ENCODE measurements at places on chromosomes 3 and 15.
A peak's percentile ranks its signal among the peaks of the same experiment; 100 is the strongest.

- no peak for DNase-seq
Measured at GRCh38 chr3:194937882-194938321, 252.2 kb downstream of the FAM43A start.

GRCh38 chr3:146781059-146781458, 175.9 kb upstream of the PLSCR5 start:
- DNase-seq: no peak

DNA sequence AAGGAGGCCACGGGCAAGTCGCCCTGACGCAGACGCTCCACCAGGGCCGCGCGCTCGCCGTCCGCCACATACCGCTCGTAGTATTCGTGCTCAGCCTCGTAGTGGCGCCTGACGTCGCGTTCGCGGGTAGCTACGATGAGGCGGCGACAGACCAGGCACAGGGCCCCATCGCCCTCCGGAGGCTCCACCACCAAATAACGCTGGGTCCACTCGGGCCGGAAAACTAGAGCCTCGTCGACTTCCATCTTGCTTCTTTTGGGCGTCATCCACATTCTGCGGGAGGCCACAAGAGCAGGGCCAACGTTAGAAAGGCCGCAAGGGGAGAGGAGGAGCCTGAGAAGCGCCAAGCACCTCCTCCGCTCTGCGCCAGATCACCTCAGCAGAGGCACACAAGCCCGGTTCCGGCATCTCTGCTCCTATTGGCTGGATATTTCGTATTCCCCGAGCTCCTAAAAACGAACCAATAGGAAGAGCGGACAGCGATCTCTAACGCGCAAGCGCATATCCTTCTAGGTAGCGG, at the start of gene EPM2AIP1:
Gene EPM2AIP1, minus strand, starts transcription at position 326 of the 520 bp plus-strand sequence. Its CDS starts 54 bp downstream, at position 272.
- DNase-seq: no peak

DNA sequence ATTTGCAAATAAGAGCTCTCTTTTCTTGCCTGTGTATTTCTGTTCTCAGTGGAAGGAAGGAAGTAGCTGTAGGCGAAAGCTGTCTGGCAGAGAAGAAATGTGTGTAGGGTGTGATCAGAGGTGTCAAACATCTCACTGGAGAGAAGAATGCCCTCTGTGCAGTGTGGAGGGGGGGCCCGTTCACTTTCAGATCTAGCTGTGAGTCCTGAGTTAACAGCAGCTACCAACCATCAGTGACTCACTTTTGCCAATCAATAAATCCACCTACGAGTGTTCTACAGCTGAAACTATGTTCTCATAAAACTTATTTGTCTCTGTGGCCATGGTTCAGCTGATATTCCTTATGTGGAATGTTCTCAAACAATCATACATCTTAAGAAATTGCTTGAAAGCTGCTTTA, 103.7 kb downstream of the FRMD4B start:
- no peak for DNase-seq

DNA sequence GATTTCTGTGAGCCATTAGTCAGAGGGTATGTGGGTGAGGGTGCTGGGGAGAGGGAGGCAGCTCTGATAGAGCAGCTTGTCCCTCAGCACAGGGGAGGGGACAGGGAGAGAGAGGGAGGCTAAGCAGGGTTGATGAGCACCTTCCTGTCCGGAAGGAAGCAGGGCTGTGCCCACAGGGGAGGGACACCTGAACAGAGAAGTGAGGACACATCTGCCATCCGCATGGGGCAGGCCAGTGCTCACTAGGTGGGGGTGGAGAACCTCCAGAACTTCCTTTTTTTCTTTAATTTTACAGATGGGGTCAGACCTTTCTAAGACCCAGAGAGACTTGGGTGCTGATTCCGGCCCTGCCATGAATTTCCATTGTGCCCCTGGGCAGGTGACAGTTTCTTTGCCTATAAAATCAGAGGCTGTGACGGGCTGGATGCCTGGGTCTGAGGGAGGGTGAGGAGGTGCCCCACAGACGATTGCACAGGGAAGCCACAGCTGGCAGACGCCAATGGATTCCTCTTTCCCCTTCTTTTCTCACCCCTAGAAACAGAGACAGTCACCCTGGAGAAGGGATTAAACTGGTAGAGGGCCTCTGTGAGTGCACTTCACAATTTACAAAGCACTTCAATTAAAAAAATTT, 4.1 kb upstream of the TGM5 start:
- DNase-seq: no peak

- DNase-seq: peak; percentile 52
Measured at GRCh38 chr3:62007036-62007435, 366.3 kb downstream of the FEZF2 start.

DNA sequence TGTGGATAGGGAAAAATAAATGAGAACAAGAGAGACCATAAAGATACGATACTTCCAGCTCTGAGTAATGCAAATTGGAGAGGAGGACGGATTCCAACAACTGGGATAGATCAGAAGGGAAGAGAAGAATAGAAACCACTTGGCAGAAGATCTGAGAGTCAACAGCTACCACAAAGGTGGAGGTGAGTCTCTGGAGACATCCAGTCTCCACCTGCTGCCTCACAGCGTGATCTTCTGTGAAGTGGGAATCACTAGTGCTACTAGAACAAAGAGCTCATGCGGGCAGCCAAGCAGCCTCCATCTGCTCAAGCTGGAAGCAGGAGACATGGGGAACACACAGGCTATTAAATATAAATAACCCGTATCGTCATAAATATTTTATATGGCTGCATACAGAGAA, 558.5 kb upstream of the CFAP20DC start:
- DNase-seq: no peak

DNA sequence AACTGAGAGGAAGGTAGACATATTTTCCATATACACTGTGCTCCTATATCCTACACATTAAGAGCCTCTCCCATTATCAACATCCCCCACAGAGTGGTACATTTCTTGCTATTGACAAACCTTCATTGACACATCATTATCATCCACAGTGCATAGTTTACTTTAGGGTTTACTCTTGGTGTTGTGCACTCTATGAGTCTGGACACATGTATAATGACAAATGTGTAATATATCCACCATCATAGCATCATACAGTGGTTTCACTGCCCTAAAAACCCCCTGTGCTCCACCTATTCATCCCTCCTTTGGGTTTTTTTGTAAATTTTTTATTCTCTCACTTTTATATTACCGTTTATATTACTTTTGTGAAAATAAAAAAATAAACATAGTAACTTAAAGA, 22.2 kb upstream of the CLDN18 start:
- no peak for DNase-seq

DNA sequence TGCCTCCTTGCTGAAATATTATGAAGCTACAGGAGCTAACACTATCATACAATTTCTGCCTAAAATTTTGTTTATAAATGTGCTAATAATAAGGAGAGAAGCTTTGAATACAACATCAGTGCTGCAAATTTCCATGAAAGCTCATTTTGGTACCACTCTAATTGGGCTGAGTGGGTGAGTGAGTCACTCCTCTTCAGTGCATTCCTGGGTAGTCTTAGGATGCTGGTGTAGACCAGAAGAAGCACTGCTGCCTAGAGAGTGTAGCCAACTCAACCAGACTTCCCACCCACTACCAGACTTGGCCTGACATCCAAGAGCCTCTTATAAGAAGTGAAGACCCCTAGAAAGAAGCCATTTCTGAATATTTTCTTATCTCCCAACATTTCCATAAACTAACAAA, 32.5 kb upstream of the CCDC54 start:
- DNase-seq: no peak

DNA sequence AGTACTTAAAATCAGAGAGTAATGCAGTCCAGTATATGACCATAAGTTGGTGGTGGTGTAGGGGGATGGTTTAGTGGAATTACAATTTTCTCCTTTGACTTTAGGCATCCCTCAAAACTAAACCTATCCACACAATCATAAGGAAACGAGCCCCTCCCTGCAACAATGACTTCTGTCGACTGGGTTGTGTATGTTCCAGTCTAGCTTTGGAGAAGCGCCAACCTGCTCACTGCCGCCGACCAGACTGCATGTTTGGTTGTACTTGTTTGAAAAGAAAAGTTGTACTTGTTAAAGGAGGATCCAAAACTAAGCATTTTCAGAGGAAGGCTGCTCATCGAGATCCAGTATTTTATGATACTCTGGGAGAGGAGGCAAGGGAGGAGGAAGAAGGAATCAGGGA, 52.8 kb downstream of the MGA start:
- DNase-seq: no peak

DNA sequence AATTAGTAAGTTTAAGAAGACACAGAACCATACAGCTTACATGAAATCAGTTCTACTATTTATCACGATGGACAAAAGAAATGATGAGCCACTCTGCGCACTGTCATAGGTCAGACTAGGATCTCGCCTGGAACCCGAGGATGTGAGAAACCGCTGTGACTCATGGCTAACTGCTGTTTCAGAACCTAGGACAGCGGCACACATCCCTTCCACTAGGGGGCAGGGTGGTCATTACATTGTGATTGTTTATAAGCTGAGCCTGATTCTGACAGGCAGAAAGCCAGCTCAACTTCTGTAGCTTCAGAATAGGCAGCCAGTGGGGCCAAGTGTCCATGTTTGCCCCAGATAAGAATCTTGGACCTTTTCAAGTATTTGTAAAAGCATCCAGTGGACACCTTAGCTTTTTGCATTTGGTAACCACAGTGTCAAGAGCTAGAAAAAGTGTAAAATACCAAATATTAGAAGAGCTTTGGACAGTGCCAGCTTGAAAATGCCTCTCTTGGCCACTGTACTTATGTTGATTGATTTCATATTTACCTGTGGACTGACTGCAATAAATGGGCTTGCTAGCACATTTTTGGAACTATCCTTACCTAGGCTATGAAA, 115.8 kb downstream of the KBTBD8 start:
- peak; percentile 65 for DNase-seq

GRCh38 chr3:23713641-23714040, 92.1 kb upstream of the UBE2E1 start:
- no peak for DNase-seq

DNA sequence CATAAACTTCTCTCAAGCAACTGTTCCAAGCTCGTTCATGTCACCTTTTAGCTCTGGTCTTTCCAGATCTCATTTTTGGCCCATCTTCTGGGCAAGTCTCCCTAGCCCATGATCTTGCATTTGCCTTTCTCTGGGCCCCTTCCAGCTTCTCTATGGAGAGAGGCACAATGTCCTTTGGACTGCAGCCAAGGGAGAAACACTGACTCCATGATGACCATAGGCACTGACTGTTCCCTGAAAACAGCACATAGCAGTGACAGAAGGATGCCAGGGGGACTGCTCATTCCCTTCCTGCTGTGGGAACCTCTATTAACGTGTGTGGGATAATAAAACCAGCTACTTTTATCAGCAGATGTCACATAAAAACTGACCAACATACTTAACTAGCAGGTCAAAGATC, 60.3 kb downstream of the STRIT1 start:
- DNase-seq: peak; percentile 90

GRCh38 chr3:7190095-7190494, 329.2 kb downstream of the GRM7 start:
- DNase-seq: no peak

- no peak for DNase-seq
Measured at GRCh38 chr3:19446687-19447086, 298.4 kb downstream of the KCNH8 start.

- DNase-seq: no peak
Measured at GRCh38 chr3:155007729-155008128, 72.4 kb upstream of the MME start.

- no peak for DNase-seq
Measured at GRCh38 chr15:77975332-77976094, 102.0 kb downstream of the TBC1D2B start.

GRCh38 chr3:117914540-117915100, 1120.0 kb downstream of the IGSF11 start:
- DNase-seq: no peak

DNA sequence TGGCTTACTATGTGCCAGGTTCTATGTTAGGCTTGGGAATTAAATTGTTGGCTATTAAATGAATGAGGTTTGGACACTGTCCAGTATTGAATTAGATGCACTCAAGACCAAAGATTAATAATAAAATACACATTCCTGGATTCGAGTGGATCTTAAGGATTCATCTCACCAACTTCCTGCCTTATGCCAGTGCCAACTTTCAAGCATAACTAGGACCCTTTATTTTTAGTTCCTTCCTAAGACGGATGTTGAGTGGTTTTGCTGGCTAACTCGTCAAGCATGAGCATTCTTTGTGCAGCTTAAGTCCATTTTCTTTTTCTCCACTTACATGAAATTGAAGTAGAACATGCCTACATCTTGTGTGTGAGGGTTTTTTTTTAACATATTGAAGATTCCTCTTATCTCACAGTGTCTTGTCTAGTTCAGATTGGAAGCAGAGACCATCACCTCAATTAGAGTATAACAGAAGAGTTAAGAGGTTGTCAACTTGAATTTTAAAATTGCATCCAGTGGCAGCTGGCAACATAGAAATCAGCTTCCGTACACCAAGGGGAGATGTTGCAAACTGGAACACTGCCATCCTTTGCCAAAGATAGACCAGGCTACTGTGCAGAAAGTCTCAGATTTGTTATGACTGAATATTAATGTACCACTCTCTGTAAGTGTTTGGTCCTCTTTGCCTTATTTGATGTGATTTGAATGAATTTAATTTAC, 106.3 kb upstream of the BFSP2 start:
- DNase-seq: no peak

GRCh38 chr3:42099020-42099765, 8.0 kb downstream of the TRAK1 start:
- no peak for DNase-seq

GRCh38 chr15:68980786-68981185, 33.7 kb upstream of the NOX5 start:
- DNase-seq: no peak

- DNase-seq: no peak
Measured at GRCh38 chr3:64988188-64988587, 300.4 kb upstream of the ADAMTS9 start.

DNA sequence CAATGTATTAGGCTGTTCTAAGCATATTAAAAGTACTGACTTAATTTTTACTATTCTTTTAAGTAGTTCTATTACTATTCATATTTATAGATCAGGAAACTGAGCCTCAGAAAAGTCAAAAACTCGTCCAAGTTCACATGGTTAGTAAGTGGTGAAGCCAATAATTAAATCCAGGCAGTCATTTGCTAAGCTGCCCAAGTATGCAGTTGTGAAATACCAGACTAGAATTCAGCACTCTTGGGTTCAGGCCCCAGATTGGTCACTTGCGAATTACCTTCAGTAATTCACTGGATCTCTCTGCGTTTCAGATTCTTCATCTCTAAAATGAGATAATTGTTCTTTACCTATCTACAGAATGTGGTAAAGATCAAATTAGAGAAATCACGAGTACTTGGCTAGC, 161.9 kb upstream of the CADPS start:
- no peak for DNase-seq

GRCh38 chr15:76099388-76099787, 39.6 kb downstream of the TMEM266 start:
- no peak for DNase-seq

- DNase-seq: no peak
Measured at GRCh38 chr3:166243511-166243910, 406.3 kb upstream of the BCHE start.

- no peak for DNase-seq
Measured at GRCh38 chr3:186825872-186826409, 16.6 kb upstream of the ADIPOQ start.

GRCh38 chr3:76222201-76222600, 436.9 kb upstream of the ZNF717 start:
- DNase-seq: no peak

DNA sequence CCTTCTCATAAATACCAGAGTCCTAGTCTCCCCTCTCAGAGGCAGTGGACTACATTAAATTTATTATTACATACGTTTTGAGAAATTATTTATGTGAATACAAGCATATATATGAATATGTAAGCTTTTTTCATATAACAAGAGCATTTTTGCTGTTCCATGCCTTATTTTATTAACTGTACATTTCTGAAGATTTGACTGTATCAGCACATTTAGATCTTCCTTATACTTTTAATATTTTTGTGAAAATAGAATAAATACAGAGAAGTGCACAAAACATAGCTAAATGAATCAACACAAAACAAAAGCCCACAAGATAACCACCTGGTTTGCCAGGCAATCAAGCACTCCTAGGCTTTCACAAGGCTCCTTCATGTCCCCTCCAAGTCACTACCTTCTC, 27.8 kb downstream of the HHLA2 start:
- DNase-seq: no peak
